Activated CD4-positive, alpha-beta T cell treated with anti-CD3 and anti-CD28 coated beads for 24 hours (primary cell): ENCODE measurements at places on chromosomes 16 and 17.

- no peak for DNase-seq
Observed at GRCh38 chr17:62680541-62681052, 53.1 kb downstream of the MRC2 start.

GRCh38 chr16:14325502-14326401 is 254.6 kb downstream of the MRTFB start:
- no peak for DNase-seq

DNA sequence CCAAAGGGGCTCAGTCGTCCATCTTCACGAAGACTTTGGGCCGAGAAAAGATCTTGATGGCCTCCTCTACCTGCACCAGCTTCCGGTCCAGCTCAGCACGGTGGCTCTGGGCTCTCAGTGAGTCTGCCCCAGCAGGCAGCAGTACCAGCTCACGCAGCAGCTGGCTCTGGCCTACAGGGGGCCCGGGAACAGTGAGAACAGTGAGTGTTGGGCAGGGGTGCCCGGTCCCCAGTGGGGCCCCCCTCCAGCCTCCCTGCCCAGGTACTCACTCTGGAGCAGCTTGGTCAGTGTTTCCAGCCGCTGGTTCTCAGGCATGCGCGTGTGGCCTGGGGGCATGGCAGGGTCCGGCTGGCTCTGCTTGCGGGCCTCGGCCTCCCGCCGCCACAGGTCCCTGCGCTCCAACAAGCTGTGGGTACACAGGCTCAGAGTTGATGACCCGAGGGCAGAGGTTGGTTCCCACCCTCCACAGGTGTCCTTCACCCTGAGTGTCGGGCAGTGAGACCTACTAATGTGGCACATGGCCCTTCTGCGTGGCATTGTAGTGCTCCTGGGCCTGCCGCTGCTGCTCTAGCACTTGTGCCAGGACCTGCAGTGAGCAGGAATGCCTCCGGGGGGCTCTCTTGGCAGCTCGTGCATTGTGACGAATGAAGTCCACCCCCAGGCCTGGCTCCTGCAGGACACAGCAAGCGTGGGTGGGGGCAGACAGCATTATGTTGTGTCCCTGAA is 2.6 kb downstream of the PARD6A start:
- DNase-seq, result no peak

DNA sequence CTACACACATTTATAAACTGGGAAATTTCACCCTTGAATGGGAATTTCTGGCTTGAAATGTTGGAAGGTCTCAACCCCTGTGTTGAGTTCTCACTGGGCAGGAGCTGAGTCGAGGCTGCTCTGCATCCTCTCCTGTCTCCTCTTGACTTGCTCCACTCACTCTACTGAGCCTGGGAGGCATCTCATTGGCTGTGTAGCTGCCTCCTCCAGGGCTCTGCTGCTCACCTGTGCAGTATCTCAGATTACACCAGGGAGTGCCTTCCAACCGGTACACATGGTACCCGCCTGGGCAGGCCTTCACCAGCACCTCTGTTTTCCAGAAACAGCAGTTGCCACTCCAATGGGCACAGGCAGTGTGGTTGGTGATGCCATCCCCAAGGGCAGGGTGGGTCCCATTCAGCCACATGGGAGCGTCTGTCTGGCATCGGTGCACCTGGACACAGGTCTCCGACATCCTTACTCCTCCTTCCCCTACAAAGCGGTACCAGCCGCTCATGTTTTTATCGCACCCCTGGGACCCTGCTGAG is 3.7 kb downstream of the GP2 start:
- no peak for DNase-seq

GRCh38 chr16:64180136-64180900 is 941.5 kb downstream of the CDH11 start:
- no peak for DNase-seq

GRCh38 chr17:31674305-31674704 is 184.7 kb downstream of the COPRS start:
- DNase-seq, result no peak

- DNase-seq, result no peak
Observed at GRCh38 chr17:19382531-19383444, 4.2 kb downstream of the MFAP4 start.

GRCh38 chr16:2195322-2196161 is 863 bp downstream of the CASKIN1 start:
- no peak for DNase-seq

GRCh38 chr16:88289968-88290401 is 92.8 kb upstream of the ZNF469 start:
- no peak for DNase-seq

GRCh38 chr16:89641458-89642119 is 15.9 kb downstream of the CHMP1A start:
- no peak for DNase-seq

GRCh38 chr17:31405890-31406371 is 14.5 kb downstream of the RAB11FIP4 start:
- DNase-seq, result no peak

DNA sequence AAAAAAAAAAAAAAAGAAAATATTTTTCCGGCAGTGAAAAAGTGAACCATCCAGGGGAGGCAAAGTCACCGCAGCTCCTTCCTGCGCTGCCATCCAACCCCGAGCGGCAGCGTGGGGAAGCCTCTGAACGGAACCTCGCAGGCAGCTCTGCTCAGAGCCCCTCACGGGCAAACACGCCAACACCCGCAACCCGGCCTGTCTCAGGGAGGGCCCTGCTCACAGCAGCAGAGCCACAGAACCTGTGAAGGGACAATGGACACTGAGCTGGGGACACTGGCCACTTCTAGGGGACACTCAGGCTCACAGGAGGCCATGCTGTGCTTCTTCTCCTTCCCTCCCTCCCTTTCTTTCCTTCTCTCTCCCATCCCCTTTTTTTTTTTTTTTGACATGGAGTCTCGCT is 21.4 kb upstream of the APRT start:
- no peak for DNase-seq
